NCI-H2081 treated with DMSO at 0.1 percent for 48 hours (cell line): ENCODE measurements at places on chromosomes 1 and 21.

DNA sequence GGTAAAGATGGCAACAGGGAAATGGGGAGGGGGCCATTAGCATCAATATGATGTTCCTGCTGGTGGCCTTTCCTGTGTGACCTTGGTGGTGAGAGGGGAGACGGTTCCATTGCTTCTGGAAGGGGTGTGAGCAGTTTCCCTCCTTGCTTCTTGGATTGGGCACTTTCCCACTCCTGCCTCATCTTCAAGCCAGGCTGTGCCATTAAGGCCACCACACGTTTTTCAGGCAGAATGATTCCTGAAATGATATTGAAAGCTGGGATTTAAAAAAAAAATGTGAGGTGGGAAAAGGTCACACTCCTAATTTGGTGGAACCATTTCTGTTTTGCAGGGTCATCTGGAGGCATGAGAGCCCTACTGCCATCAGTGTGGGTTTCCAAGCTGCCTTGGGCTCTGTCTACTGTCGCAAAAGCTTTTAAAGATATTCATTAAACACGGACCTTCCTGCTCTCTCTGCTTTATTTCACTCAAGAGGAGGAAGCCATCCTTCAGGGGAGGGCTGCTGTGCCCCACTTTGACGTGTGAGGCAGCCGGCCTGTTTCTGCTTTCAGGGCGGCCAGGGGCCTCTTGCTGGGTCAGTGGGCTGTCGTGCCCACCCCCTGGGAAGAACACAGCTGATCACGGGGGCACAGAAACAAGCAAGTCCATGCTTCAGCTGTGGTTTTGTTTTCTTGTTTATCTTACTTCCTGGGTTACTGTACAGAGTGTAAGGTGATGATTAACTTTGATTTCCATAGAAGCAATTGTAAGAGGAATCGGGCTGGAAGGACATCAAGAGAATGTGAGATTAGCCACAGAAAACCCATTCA, 8.0 kb downstream of the RIIAD1 start:
- no peak for DNase-seq

DNA sequence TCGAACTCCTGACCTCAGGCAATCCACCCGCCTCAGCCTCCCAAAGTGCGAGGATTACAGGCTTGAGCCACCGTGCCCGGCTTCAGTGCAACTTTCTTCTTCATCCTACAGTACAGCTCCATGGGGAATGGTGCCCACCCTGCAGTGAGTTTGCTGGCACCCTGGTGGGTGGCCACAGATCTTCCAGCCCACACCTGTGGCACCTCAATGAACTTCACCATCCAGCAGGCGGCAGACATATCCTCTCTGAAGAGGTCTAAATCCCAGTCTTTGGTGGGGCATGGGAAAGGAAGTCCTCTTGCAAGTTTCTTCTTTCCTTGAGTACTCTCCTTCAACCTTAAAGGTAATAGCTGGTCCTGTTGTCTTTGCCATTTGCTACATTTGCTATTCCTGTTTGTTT, 18.1 kb upstream of the ZBTB8A start:
- DNase-seq, result no peak

- DNase-seq, result no peak
Observed at GRCh38 chr1:103424650-103425049, 100.8 kb upstream of the RNPC3 start.

- no peak for DNase-seq
Observed at GRCh38 chr1:65103807-65104206, 44.2 kb upstream of the AK4 start.

GRCh38 chr1:230541306-230541705, 101.0 kb upstream of the COG2 start:
- no peak for DNase-seq
